Activated naive CD4-positive, alpha-beta T cell treated with anti-CD3 and anti-CD28 coated beads for 36 hours (primary cell): ENCODE measurements at places on chromosomes 16 and 17. TPM values are rescaled to one million over a fixed set of nuclear protein-coding genes. Genes with fewer than 3 reads are reported as not detected.

DNAH2 gene
- total RNA-seq: not detected

DHRS7B gene
- total RNA-seq: 12.1 TPM

IGF2BP1 gene
- 0.57 TPM for total RNA-seq

STAC2 gene
- total RNA-seq: not detected

ALOX15 gene
- total RNA-seq: not detected

CDYL2 gene
- total RNA-seq: 10.1 TPM

ZFP90 gene
- total RNA-seq: 27.5 TPM

- no peak overlapping the region for H3K4me3 ChIP-seq
- H3K4me1 ChIP-seq: peaks cover 28% of the 10 kb centered on the region
- DNase-seq: no peak
- no peaks in the 10 kb centered on the region for H3K27me3 ChIP-seq
These were observed 1.6 kb downstream of the MIEF2 start for GRCh38 chr17:18262111-18262510.

DNA sequence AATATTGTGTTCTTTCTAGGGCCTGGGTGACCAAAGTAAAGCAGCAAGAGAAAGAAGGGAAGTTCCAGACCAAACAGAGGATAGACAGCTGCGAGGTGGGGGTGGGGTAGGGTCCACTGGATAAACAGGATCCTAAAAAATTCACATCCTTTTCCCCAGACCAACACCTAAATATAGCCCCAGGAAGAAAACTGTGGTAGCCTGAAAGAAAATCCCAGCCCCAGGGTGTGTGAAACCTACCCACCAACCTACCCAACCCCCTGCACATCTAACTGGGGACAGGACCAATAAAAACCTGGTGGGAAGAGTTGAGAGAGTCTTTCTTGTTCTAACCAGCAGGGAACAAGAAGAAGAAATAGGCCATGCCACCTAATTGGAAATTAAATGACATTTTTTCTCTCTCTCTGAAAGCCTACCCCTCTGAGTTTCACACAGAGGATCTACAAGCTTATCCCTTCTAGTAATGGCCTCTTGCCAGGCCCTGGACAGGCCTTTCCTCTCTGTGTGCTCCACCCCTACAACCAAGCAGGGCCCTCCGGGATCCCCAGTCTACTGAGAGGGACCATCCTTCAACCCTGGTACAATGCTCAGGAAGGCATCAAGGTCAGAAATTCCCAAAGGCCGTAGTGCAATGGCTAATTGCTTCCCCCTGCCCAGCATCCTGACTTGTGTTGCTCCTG, 12.0 kb downstream of the MYO18A start:
- H3K4me3 ChIP-seq: no peak overlapping the region
- H3K36me3 ChIP-seq: peaks cover 4% of the 10 kb centered on the region
- no peaks in the 10 kb centered on the region for H3K27me3 ChIP-seq
- no peak overlapping the region for H3K27ac ChIP-seq
- no peak for DNase-seq
- H3K4me1 ChIP-seq: no peaks in the 10 kb centered on the region

DNA sequence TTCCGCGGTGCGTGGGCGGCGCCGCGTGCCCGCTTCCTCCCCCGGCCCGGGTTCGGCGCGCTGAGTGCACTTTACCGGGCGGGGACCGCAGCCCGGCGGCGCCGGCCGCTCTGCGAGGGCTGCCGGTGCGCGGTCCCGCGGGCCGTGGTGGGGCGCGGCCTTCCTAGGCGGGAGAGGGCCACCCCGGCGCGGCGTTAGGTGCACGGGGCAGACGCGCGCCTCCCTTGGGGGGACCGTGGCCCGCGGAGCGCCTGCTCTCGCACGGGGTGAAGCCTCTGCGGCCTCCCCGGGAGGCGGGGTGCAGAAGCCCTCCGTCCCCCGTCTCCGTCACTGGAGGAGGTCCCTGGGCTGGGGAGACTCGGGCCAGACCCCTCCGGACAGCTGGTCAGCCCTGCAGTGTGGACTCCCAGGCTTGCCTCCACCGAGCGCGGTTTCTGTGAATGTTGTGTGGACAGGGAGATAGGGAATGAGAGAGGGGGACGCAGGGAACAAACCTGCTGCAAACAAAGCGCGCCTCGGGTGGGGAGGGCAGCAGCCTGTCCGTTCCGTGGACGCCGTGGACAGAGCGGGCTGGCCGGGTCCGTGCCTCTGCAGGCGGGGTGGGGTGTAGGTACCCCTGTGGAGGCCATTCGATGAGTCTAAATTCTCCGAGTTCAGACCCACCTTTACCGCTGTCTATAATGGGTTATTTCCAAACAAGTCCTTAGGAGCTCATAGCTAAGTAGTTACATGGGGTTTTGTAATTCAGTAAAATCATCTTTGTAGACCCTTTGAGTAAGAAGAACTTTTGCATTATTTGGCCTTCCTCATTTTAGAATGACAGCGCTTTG, 721 bp downstream of the TBCD start:
- H3K36me3 ChIP-seq: peaks cover 12% of the 10 kb centered on the region
- peaks cover 26% of the 10 kb centered on the region for H3K4me1 ChIP-seq
- H3K27ac ChIP-seq: peak overlapping the region; percentile 18
- peak overlapping the region; percentile 79 for H3K4me3 ChIP-seq
- H3K27me3 ChIP-seq: no peaks in the 10 kb centered on the region

DNA sequence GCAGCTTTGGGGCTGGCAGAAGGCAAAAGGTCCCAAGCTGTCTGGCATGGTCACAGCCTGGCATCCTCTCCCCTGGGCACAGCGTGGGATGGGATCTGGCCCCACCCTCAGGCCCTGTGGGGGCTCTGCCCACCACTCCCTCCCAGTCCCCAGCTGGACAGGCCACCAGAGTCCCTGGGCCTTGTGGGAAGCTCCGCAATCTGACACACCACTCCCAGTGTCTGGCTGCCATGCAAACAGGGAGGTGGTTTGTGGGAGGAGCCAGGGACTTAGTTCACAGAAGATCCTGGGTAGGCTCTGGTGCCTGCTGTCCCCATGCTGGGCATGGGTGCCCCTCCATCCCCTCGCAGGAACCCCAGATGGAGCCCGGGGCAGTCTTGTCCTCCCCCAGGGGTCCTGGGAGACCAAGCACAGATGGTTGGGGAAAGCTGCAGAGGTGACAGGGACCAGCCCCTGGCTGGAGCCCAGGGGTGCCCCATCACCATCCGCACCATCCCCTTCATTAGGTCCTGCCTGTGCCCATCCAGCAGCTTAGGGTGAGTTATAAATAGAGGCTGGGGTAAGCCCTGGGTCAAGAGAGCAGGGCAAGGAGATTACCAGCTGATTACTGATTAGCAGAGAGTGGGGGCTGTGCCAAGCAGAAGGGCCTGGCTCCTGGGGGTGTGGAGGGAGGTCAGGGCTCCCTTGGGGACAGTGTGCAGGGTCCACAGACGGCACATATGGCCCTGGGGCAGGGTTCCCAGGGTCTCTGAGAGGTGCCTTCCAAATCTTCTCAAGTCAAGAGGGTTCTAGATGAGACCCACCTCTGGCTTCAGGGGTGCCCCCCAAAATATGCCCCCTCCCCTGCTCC, 6.2 kb downstream of the FSCN2 start:
- peaks cover 1% of the 10 kb centered on the region for H3K4me1 ChIP-seq
- DNase-seq: no peak
- no peak overlapping the region for H3K4me3 ChIP-seq
- H3K27me3 ChIP-seq: peaks cover 11% of the 10 kb centered on the region

GRCh38 chr17:49993423-49994060, 1.5 kb downstream of the DLX3 start:
- peaks cover 27% of the 10 kb centered on the region for H3K4me1 ChIP-seq
- DNase-seq: peak; percentile 58
- no peak overlapping the region for H3K27ac ChIP-seq
- no peaks in the 10 kb centered on the region for H3K36me3 ChIP-seq
- peaks cover 65% of the 10 kb centered on the region for H3K27me3 ChIP-seq

GRCh38 chr16:85967111-85967510, 68.1 kb downstream of the IRF8 start:
- H3K27ac ChIP-seq: no peak overlapping the region
- peaks cover 36% of the 10 kb centered on the region for H3K4me1 ChIP-seq
- no peak overlapping the region for H3K4me3 ChIP-seq
- no peak for DNase-seq
- H3K27me3 ChIP-seq: peaks cover 2% of the 10 kb centered on the region
- H3K36me3 ChIP-seq: no peaks in the 10 kb centered on the region

- DNase-seq: no peak
- no peak overlapping the region for H3K27ac ChIP-seq
- H3K4me3 ChIP-seq: no peak overlapping the region
- H3K4me1 ChIP-seq: no peaks in the 10 kb centered on the region
These were observed 182.6 kb downstream of the C16orf95 start for GRCh38 chr16:87134628-87134995.

DNA sequence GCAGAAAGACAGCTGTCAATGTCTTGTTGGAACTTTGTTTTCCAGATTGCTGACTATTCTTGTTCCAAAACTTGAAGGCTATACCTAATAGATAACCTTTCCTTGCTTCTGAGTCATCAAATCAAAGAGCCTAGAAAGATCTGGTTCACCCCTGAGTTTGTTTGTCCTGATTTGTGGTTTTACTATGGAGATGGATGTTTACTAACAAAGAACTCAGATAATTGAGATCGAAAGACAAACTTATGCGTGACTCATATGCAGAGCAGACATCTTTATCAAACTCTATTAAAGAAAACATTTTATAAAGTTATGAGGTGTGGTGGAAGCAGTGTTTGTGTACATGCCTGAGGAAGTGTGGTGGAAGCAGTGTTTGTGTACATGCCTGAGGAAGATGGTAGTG, 311.1 kb upstream of the TBX2 start:
- peaks cover 10% of the 10 kb centered on the region for H3K36me3 ChIP-seq
- no peak overlapping the region for H3K4me3 ChIP-seq
- no peaks in the 10 kb centered on the region for H3K27me3 ChIP-seq
- no peak for DNase-seq
- H3K27ac ChIP-seq: no peak overlapping the region

DNA sequence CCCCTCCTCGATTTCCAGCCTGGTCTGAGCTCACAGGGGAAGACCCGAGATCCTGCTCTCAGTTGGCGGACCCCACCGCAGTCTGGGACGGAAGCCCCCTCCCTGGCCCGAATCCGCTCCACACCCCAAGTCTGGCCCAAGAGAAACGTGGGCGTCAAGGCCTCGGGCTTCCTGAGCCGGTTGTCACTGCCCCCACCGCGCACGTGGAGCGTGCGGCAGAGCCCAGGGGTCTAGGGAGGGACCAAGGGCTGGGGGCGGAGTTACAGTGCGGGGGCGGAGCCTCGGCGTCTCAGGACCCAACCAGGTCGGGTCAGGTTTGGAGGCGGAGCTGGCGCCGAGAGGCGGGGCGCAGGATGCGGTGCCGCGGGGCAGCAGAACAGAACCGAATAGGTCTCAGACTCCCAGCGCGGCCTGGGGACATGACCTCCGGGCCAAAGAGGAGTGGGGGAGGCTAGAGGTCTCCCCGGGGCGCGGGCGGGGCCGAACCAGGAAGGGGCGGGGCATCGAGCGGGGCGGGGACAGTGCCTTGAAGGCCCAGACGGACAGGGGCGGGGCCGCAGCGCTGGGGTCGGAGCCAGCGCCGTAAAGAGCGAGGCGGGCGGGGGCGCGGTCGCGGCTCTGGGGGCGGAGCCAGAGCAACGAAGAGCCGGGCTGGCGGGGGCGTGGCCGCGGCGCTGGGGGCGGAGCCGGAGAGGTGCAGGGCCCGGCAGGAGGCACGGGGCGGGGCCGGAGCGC, 431 bp upstream of the ZFPM1 start:
- H3K4me3 ChIP-seq: peak overlapping the region; percentile 78
- H3K36me3 ChIP-seq: no peaks in the 10 kb centered on the region
- no peaks in the 10 kb centered on the region for H3K27me3 ChIP-seq
- DNase-seq: peak; percentile 98

DNA sequence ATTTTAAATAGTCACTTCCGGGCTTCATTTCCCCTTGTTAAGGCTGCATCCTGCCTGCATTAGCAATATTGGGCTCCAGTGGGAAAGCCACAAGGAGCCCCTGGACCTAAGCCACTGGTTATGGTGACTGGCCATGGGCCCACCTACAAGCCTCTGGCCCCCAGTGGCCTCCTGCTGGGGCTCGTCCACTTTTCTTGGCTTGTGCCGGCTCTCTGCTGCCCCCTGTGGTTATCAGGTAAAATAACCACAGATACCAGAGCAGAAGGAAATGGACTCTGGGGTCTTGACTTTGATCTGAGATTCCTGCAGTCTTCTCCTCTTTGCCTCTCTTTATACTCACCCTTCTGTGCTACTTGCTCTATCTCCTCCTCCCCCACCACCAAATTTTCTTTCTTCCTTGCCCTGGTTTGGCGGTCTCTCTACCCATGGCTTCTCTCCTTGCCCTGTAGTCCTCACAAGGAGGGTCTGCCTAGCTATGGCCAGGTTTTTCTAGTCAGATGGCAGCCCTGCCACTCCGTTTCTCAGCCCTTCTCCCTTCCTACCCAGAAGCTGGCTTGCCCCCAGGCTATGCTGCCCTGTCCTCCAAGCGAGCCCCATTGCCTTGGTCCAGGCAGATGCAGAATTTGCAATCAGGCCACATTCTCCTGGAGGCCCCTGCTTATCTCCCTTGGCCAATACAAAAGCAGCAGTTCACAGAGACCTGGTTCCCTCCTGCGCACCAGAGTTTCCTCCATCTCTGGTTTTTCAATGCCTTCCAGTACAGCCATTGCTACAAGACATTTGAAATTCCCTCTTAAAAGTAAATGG, 82.9 kb upstream of the RCVRN start:
- no peaks in the 10 kb centered on the region for H3K27me3 ChIP-seq
- no peak overlapping the region for H3K4me3 ChIP-seq
- no peaks in the 10 kb centered on the region for H3K36me3 ChIP-seq
- no peaks in the 10 kb centered on the region for H3K4me1 ChIP-seq
- H3K27ac ChIP-seq: no peak overlapping the region
- peak; percentile 25 for DNase-seq

DNA sequence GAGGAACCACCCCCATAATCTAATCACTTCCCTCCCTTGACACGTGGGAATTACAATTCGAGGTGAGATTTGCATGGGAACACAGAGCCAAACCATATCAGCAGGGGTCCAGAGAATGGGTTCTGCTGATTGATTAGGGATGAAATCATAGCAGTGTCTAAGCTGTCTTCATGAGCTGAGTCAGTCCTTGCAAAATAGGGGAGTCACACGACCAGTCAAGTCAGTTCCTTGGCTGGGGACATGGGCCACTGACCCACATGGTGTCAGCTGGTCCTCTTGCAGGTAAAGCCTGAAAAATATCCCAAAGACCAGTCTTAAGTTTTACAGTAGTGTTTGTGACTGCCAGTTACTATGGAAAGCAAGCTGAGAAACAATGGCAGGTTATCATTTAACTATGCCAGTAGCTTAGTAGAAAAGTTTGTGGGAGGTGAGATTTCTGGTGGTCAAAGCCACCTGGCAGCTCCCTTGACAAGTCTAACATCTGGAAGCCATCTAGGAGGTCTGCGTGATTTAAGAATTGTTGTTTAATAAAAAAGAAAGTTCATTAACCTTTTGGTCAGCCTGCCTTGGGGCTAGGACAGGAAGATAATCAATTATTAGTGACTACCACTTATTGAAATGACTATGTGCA, 15.7 kb upstream of the ATF7IP2 start:
- H3K27me3 ChIP-seq: no peaks in the 10 kb centered on the region
- H3K4me1 ChIP-seq: no peaks in the 10 kb centered on the region
- H3K27ac ChIP-seq: no peak overlapping the region
- no peak for DNase-seq
- H3K4me3 ChIP-seq: no peak overlapping the region
